NCI-H2081 treated with DMSO at 0.1 percent for 48 hours (cell line): ENCODE measurements at places on chromosomes 5 and 9.

DNA sequence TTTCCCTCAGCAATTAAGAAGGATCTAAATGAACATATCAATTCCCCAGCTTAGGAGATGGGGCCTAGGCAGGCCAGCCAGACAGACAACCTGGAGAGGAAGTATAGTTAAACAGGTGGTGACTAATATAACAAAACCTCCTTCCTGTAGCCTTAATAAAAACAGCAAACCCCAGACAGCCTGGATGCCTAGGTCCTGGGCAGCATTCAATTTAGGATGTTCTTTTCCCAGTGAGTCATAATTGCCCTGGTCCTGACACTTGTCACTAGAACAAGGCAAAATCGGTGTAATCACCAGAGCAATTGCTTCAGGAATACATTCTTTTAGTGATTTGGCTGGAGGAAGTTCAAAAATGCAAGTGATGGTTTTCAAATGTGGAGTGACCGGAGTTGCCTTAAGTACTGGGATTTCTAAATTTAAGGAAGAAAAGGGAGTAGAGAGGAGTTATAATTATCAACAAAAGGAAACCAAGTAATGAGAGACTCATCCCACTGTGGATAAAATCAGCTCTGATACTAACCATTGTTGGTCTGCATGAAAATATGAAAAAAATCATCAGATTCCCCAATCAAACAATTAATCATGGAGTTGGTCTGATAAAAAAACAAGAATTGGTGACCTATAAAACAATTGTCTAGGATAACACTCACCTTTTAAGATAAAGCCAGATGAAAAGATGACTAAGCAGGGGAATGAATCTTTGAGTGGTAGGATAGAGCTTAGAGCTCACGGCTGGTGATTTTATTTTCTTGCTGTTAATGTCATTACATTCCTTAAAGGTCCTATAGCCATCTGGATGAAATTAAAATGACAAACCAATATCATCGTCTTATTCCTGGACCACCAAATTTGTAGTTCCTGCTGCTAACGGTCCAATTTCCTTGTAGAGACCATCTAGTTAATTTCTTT, 39.0 kb upstream of the TARS1 start:
- no peak for DNase-seq

- no peak for DNase-seq
These were observed 51.9 kb downstream of the NEURL1B start for GRCh38 chr5:172692981-172693380.

DNA sequence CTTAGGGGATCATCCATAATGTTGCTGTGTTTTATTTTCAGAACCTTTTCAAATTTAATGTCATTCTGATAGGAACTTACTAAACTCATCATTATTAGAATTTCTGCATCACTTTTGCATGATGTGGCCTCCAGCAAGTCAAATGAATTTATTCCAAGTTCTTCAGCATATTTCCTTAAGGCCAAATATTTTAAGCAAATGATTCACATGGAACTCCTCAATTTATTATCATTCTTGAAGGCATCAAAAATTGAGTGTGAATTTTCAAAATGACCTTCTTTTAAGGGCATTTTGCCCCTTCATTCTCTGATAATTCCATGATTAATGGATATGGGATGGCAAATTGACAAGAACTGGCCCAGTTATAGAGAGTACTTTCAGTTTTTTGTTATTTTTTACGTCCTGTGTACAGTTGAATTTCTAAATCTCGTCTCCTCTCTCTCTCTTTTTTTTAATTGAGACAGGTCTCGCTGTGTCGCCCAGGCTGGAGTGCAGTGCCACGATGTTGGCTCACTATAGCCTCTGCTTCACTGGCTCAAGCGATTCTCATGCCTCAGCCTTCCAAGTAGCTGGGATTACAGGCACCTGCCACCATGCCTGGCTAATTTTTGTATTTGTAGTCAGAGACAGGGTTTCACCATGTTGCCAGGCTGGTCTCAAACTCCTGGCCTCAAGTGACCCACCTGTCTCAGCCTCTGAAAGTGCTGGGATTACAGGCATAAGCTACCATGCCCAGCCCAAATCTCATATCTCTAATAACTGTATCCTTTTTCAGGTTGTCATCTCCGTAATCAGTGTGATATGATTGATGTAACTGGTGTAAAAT, 29.1 kb downstream of the GPR21 start:
- no peak for DNase-seq

DNA sequence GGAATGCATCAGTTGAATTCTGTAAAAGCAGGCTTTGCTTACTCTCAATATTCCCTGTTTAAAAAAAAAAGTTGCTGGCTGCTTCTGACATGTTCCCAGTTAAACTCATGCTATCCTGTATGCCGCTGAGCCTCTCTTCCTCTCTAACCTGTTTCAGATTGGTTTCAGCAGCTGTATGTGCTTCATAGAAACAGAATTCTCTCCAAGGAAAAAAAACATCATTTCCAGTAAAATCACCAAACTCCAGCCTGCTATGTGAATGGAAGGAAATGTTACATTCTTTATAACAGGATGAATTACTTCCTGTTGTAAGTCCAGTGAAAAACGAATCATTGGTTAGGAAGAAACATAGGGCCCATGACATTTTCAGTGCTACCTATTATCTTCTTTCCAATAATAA, 25.7 kb upstream of the KCNV2 start:
- no peak for DNase-seq

DNA sequence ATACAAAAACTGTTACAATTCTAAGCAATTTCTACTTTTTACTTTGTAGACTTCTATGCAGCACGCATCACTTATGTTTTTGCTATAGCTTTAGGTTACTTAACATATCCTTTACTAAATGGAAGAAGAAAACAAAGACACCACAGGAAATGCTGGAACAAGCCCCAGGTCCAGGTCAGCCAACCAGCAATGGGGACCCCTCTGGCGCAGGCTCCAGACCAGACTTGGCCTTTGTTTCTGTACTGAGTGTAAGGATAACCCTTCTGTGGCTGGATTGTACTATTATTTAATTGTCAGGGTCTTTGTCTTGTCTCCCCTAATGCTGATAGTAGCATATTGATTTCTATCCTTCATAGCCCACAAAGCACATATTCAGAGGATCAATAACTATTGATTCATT, 4.2 kb downstream of the SEMA4D start:
- DNase-seq, result no peak

DNA sequence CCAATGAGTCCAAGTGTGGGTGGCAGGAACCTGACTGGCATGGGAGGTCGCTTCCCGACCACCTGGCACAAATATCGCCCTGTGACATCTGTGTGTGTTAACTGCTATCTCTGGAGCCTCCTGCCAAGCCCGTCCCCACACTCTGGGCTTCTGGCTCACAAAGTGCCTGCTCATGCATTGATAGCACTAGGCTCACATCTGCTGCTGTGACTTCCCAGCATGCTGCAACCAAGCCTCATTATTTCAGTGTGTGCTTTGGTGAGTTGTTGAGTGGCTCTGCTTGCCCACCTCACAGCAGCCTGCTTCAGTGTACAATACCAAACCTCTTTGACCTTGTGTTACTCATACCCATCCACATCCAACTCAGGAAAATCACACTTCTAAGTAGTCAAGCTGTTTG, 139.8 kb downstream of the APBA1 start:
- DNase-seq, result peak; percentile 11
